ENCODE measurements at places on chromosomes 3 and 15.

DNA sequence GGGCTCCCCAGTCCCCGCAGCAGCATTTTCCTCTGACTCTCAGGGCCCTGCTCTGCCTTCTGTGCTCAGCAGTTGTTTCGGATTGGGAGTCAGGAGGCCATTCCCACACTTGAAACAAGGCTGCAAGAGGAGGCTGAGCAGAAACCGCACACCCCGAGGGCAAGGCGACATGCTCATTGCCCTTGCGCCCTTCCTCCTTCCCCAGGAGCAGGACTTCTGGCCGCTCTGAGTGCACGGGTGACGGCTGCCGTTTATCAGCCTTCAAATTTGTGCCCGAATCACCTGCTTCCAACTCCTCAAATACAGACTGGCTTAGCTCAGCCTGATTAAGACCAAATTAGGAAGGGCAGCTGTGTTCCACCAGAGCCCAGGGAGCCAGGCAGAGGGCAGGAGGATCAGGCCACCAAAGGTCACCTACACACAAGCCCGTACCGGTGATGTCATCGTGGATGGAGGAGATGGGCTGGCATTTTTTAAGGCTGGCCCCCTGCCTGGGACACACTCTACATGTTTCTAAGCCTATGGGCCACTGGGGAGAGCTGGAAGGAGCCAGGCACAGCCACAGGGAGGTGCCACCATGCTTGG is 38.1 kb downstream of the TM2D3 start:
- no peak for DNase-seq

- peak; percentile 1 for DNase-seq
Measured at GRCh38 chr15:60328852-60329443, 68.8 kb downstream of the ANXA2 start.

- no peak for DNase-seq
Measured at GRCh38 chr3:94331831-94332230, 269.0 kb downstream of the NSUN3 start.

- no peak for DNase-seq
Measured at GRCh38 chr3:192054881-192055280, 593.9 kb downstream of the PYDC2 start.

GRCh38 chr3:11545186-11545851 is 98.4 kb downstream of the VGLL4 start:
- no peak for DNase-seq

DNA sequence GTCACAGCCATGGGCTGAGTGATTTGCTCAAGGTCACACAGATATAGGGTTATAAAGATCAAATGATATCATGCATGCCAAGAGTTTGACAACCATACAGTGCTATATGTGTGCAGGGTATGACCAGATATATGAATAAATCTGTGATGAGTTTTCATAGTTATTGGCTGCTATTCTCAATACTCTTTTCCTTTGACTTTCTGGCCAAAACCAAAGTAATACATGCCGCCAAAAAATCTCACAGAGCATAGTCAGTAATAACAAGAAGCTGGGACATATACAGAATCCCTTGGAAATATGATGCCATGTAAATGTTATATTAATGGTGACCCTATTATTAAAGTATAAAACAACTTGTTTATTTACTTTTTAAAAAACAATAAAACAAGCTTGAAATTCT is 11.6 kb upstream of the TSC22D2 start:
- DNase-seq: no peak

GRCh38 chr15:73346735-73347312 is 21.9 kb downstream of the HCN4 start:
- DNase-seq: no peak
